ENCODE measurements at places on chromosomes 6 and 20.
A peak's percentile ranks its signal among the peaks of the same experiment; 100 is the strongest.

- DNase-seq: no peak
These were observed 20.3 kb downstream of the TTPAL start for GRCh38 chr20:44495802-44496481.

DNA sequence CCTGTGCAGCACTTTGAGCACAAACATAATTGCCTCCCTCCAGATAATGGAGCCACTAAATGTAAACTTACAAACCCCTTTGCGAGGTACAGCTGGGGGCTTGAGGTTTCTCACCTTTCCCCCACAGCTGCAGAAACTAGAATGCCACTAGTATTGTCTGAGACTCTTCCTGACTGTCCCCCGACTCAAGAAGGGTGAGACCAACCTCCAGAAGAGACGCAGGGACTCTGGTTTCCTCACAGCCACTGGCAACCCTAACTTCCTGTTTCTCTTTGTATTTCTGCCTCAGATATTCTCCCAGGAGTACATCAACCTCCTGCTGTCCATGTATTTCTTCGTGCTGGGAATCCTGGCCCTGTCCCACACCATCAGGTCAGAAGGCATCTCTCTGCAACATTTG is 23.6 kb downstream of the HM13 start:
- DNase-seq: no peak

DNA sequence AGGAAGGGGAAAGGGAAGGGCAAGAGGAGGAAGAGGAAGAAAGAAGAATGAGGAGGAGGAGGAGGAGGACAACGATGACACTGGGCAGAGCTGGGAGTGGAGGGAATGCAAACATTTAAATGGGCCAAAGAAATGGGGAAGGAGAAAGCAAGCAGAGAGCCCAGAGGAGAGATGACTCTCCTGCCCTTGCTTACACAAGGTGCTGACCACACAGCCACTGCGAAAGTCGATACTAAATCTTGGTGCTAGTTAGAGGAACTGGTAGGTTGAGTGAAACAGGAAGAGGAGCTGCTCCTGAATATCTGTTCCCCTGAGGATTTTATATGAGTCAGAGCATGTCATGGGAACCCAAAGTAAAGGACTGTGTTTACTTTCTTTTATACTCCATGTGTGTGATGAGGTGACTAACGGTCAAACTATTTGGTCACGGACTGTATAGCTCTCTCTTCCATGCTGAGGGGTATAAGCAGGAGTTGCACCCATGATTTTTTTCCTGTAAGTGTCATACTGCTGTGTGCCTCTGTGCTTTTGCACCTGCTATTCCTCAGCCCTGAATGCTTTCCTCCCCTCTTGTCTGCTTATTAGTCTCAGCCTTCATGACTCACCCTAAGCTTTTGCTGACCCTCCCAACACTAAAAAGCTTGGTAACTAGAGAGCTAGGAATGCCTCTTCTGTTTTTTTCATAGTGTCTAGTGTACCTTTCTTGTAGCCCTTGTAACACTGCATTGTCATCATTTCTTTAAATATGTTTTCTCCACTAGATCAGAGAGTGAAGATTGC is 9.5 kb upstream of the PAQR8 start:
- peak; percentile 20 for DNase-seq

GRCh38 chr6:153634416-153634815 is 404.6 kb upstream of the OPRM1 start:
- no peak for DNase-seq

DNA sequence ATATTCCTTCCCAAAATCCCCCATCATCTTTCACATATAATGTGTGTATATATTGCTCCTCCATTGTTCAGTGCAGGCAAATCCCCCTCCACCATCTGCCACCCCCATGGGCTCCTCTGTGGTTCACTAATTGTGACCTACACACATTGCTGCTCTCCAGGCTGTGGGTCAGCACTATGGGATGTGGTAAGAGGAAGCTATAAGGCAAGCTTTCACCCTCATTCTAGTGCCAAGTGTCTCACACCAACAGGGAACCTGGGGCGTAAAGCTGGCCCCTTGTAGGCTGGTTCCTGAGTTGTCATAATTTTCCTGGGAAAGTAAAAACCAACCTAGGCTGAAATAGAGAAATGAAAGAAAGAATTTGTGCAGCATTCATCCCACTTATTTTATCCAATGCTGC is 16.8 kb downstream of the FKBP1A start:
- no peak for DNase-seq

DNA sequence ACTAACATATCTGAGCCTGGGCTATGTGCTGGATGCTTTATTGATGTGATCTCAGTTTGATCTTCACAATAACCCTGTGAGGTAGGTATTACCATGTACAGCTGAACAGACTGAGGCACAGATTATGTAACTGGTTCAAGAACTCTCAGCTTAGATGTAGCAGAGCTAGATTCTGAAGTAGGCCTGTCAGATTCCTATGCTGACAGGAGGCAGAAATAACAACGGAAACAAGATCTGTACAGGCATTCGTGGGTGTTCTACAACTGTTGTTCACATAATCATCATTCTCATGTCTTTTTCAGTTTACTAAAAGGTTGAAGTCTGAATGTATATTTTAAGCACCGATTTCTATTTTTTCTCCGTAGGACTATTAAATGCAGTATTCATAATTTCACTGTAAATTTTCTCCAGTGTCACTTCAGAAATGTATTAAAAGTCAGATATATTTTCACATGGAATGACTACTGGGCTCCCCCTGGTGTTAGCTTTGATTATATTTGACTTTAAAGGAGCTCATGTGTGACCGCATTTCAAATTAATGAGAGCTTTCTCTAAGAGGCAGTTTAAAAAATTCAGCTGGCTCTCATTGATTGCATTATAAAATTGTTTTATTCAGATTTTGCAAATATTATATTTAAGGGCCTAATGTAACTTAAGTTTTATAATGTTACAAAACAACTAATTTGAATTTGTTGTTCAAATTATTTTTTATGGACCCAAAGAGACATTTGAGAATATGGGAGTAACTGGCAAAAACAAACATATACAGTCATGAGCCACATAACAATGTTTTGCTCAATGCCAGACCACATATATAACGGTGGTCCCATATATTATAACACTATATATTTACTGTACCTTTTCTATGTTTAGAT is 36.4 kb upstream of the SLC17A4 start:
- DNase-seq: no peak

GRCh38 chr6:157393669-157394327 is 12.8 kb downstream of the ZDHHC14 start:
- no peak for DNase-seq

DNA sequence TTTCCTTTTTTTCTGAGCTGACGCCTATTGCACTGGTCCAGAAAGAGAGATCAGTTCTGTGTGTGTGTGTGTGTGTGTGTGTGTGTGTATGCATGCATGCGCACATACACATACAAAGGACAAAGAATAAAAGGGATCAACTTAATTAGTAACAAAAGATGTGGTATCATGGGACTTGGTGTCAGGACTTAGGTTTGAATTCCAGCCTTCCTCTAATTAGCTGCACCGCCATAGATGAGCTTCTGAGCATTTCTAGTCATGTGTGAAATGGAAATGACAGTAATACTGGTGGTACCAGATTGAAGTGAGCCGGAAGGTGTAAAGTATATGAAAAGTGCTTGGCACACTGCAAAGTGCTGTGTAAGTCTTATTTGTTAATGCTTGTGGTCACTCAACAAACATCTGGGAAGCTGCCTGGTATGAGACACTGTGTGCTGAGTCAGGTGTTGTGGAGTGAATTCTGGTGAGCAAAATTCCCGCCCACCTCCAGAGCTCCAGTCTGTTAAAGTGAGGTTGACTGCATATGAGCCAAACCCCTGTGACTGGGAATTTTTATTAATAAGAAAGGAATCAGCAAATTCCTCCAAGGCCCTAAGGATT is 12.4 kb downstream of the DAAM2 start:
- DNase-seq: no peak

DNA sequence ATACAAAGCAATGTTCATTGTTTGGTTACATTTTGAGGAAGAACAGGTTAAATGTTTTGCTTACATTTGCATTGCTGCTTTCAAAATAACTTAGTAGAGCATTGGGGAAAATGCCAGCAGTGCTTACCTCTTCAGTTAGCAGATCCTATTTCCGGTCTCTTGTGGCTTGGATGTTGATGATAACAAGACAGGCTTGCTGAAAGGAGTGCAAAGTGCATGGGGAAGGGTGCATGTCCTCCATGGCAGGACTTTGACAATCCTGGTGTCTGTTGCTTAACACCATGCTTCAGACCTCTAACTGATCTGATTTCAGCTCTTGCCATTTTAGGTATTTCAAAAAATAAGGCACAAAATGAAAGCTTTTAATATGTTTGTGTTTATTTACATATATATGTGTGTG is 21.1 kb downstream of the TPD52L1 start:
- no peak for DNase-seq

DNA sequence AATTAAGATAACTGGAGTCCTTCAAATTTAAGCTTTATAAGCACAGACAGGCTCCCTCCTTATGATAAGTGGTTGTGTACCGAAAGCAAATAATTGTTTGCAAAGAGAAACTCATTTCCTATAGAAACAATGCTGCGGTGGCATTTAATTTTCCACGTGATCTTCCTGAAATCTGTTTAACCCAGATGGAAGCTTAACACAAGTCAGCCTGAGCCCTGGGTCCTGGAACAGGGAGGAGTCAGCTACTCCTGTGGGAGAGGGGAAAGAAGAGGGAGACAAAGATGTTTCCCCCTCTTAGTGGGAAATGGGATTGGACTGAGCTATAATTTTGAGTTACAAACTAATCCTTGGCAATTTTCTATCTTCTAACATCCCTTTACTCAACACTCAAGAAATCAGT is 136.5 kb downstream of the ELOVL4 start:
- DNase-seq: no peak
